NCI-H187 treated with DMSO at 0.1 percent for 48 hours (cell line): ENCODE measurements at places on chromosomes 4 and X.
A peak's percentile ranks its signal among the peaks of the same experiment; 100 is the strongest.

- DNase-seq = no peak
Measured at GRCh38 chr4:19438233-19438632, 813.5 kb upstream of the SLIT2 start.

DNA sequence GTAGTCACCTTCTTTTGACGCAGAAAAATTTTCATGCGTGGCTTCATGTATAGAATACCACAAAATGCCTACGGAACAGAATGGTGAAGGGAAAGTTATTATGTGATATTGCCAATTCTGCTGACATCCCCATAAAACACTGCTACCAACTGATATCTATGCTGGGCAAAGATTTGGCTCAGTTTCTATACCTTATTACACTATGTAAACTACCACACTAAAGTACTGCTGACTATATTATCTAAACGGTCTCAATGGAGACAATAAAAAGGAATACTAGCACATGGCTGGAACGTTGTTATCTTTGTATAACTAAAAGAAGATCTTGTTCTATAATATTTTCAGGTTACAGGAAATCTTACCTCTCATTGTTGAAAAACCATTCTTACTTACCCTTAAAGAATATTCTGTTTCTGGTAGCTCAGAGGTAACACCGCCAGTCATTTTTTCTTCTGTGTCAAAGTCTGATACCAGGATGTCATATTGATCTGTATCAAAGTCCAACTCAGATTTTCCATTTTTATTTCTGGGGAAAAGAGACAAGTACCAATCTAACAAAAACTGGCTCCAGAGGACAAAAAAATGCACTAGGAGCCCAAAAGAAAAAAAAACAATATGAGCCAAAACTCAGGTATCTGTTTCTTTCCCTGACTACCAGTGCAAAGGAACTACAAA lies 18.9 kb downstream of the MORC4 start:
- no peak for DNase-seq

DNA sequence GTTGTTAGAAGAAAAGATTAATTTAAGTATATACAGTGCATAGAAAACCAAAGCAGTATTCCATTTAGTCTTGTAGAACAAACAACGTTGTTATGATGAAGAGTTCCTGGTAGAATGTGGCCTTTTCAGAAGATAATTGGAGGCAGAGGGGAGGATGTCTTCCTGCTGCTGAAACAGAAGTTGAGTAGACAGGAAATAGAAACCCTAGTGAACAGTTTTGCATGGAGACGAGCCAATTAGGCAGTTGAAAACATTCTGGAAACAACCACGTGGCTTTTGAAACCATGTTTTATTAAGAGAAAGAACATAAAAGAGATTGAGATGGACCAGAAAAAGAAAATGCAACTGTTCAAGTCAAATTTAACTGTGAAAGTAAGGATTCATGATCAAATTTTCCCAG lies 325.2 kb downstream of the CAMK2D start:
- DNase-seq = no peak

DNA sequence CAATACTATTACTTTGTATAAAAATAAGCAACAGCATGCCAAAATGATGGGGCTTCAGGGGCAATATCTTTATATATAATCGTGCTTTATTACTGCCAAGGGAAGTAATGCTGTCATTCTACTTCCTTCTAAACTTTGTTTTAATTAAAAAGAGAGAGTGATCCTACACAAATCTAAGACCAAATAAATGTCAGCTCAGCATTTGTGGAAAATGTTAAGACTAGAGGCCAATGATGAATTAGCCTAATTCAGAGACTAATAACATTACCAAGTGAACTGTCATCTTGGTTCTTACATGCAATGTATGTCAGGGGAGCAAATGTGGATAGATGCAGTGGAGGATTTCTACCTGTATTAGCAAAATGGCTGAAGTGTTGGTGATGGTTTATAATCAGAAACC lies 166.4 kb upstream of the PTCHD1 start:
- DNase-seq = no peak

DNA sequence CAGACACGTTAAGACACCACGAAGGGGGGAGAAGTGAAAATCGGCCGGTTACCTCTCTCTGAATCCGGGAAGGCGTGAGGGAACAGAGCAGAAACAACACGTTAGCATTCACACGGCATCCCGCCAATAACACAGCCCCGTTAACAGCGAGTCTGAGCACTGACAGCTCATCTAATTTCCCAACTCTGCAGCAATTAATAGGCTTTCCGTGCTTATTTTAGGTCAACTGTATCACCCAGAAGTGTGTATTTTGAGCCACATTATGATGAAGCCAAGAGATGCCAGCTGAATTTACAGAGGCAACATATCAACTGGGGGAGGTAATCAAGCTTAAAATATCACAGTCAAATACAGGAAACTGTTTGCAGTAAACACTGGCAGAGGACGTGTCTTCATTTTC lies 92.6 kb downstream of the NSUN7 start:
- DNase-seq = no peak

DNA sequence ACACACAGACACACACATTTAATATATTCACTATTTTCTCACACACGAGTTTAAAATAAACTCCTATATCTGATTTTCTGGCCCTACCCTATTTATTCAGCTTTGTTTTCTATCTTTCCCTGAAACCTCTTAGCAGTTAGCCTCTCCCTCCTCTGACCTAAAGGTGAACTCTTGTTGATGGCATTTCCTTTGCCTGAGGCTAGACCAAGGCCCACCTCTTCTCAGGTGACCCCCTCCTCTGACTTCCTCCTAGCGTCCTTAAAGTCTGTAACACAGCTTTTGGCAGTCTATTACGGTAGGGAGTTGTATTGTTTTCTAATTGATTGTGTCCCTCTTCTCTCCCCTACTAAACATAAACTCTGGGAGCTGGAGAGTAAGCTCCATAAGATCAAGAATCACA lies 1.7 kb upstream of the SRPX2 start:
- no peak for DNase-seq

GRCh38 chr4:44679060-44679459 lies 840 bp downstream of the GUF1 start:
- no peak for DNase-seq

DNA sequence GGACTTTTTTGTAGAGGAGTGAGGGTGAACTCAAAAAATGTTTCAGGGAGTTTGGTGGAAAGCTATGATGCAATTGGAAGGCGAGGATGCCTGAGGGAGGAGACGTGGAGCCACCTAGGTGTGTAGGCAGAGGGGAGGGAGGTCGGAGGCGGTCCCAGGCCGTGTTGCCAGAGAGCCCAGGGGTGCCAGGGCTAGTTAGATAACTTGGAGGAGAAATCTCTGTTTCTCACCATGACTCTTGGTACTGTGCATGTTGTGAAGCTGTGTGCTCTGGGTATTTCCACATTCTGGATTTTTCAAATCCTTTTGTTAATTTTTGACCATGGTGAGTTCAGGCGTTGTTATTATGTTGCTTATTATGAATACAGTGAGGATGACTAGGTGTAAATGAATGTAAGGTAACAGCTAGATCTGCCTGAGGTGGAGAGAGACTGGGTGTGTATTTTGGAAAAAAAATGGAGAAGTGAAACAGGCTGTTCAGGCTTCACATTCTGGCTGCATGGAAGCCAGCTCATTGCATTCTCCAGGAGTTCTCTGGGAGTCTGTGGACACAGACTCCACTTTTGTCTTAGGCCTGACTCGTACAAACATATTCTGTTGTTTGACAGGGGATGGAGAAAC lies 4.5 kb downstream of the RAB9A start:
- DNase-seq = no peak

- no peak for DNase-seq
Measured at GRCh38 chr4:18531731-18532130, 510.2 kb upstream of the LCORL start.

DNA sequence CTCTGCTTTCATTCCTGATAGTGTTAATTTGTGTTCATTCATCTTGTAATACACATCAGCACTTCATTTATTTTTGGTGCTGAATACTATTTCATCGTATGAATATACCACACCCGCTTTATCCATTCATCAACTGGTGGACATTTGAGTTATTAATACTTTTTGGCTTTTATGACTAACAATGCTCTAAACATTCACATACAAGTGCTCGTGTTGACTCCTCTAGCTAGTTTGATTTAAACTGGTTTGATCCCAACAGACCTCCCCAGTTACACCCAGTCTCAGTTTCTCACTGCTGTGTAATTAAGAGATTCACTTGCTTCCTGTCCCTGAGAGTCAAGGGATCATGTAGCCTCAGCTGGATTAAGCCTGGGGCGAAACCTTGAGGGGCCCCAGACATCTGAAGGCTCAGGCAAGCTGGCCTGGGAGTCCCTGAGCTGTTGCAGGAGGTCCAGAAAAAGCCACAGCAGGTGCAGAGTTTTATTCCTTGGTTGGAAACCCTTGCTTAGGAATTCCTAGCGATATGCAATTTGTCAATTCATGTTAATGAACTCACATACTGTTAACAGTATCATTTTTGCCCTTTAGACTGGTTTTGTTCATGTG lies 52.8 kb upstream of the CLDN24 start:
- no peak for DNase-seq

- DNase-seq = no peak
Measured at GRCh38 chr4:52883707-52884669, 21.9 kb downstream of the RASL11B start.

GRCh38 chr4:153023692-153024394 lies 87.7 kb downstream of the FHDC1 start:
- DNase-seq = peak; percentile 86

GRCh38 chr4:87188932-87189331 lies 31.5 kb downstream of the KLHL8 start:
- no peak for DNase-seq

- DNase-seq = no peak
Measured at GRCh38 chrX:7801711-7802110, 41.3 kb upstream of the VCX start.

GRCh38 chr4:114768501-114768900 lies 169.9 kb downstream of the UGT8 start:
- no peak for DNase-seq

GRCh38 chrX:85903692-85904471 lies 143.5 kb downstream of the CHM start:
- no peak for DNase-seq

GRCh38 chrX:139581068-139581467 lies 50.5 kb downstream of the F9 start:
- DNase-seq = no peak

GRCh38 chr4:122045533-122045932 lies 93.7 kb upstream of the TRPC3 start:
- no peak for DNase-seq

- DNase-seq = no peak
Measured at GRCh38 chr4:166673911-166674310, 560.4 kb downstream of the SPOCK3 start.

DNA sequence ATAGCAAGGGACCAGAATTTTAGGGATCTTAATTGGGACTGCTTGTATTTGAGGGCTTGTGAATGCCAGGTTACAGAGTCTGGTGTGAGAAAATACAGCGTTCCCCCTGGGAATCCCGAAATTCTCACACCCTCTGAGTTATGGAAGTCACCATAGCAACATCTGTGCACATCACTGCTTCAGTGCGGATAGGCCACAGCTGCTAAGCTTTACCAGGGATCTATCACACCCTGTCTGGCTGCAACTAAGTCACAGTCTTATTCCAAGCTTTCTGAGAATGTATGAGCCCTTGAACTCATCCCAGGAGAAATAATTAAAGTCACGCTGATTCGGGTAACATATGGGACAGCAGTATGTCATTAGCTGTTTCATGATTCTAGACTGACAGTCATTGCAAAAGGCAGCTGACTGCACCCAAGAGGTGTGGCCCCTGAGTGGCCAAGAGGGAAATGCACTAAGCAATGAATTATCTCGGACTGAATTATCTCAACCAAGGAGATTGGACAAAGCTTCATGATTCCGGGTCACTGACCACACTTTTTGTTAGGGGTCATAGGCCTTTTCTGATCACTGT lies 46.7 kb upstream of the BTC start:
- no peak for DNase-seq

DNA sequence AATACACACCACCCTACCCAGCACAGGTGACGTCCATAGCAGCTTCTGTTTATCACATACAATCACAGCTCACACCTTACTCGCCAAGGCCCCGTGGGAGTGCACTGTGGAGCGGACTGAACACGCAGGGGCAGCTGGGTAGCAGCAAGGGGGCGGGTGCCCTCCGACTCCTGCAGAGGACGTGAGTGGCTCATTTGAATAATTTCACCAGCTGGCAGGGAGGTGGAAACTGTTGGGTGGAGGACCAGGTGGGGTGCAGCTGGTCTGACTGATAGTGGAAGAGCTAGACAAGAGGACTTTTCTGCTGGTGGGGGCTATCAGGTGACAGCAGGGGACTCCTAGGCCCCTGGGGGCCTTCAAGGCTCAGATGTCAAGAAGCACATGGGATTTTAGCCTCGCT lies 16.3 kb downstream of the MAN2B2 start:
- peak; percentile 24 for DNase-seq

DNA sequence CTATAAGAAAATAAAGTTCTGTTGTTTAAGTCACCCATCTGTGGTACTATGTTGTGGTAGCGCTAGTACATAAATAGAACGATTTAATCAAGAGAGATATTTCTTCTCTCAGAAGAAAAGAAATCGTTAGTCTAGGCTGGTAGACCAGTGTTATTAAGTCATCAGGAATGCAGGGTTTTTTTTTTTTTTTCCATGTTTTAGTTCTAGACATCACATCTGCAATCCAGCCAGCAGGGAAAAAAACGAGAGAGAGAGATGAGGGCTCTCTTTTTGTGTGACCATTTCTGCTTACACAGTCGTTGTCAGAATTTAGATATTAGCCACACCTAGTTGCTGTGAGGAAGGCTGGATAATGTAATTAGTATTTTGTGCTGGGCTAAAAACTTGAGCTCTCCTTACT lies 417.4 kb downstream of the TMA16 start:
- DNase-seq = no peak

- DNase-seq = no peak
Measured at GRCh38 chr4:158496030-158496741, 25.5 kb upstream of the RXFP1 start.

GRCh38 chr4:2340272-2341061 lies 78.0 kb downstream of the ZFYVE28 start:
- no peak for DNase-seq

DNA sequence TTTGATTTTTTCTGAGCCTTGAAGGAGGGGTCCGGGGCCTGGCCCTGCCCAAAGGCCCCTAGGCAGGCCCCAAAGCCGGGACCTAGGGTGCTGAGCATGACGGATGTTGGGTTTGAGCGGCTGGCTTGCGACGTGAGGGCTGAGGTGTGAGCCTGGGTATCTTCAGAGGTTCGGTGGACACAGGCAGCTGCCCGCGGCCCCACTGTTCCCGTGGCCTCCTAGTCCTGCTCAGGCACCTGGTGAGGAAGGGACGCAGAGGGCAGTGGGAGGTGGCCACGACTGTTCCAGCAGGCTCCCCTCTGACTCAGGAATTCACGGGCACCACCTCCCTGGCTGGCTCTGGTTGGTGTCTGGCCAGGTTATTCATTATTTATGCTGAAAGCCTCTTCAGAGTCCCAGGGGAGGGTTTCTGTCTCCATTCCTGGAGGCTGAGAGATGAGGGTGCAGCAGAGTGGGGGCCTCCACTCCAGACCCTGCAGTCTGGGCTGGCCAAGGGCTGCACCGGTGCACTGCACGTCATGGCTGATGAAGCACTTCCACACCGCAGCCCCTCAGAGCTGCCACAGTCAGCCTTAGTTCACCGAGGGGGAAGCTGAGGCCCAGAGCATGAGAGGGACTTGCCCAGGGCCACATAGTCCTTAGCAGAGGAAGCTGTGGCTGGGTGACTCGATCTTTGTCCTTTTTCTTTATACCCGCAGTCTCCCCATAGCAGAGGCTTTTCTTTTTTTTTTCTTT lies 2.2 kb downstream of the MSANTD1 start:
- peak; percentile 52 for DNase-seq
